Cortex of kidney (tissue), 1 donor: ENCODE measurements at places on chromosomes 1 and 21.

DNA sequence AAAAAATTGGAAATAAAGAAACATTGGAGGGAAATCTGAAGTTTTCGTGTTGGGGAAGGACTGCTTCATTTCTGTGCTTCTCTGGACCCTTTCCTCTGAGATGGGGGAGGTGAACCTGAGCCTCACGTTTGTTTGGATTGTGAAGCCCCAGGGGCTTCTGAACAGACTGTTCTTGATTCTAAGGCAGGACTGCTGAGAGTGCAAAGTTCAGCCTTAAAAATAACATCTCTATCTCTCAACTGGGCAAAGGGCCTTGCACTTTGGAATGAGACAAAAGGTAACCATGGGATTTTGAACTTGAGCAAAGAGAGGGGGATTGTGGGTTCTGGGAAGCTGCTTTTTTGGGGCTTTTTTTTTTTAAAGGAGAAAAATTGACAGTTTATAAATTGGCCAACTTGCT is 45.0 kb downstream of the GPR88 start:
- DNase-seq, result no peak

GRCh38 chr1:148294116-148294807 is 142.2 kb upstream of the NBPF11 start:
- no peak for DNase-seq

- DNase-seq, result no peak
Measured at GRCh38 chr1:108595507-108595906, 35.6 kb downstream of the EEIG2 start.

GRCh38 chr1:68010543-68010942 is 39.9 kb downstream of the DIRAS3 start:
- no peak for DNase-seq
